ENCODE measurements at places on chromosomes 6 and 20.

DNA sequence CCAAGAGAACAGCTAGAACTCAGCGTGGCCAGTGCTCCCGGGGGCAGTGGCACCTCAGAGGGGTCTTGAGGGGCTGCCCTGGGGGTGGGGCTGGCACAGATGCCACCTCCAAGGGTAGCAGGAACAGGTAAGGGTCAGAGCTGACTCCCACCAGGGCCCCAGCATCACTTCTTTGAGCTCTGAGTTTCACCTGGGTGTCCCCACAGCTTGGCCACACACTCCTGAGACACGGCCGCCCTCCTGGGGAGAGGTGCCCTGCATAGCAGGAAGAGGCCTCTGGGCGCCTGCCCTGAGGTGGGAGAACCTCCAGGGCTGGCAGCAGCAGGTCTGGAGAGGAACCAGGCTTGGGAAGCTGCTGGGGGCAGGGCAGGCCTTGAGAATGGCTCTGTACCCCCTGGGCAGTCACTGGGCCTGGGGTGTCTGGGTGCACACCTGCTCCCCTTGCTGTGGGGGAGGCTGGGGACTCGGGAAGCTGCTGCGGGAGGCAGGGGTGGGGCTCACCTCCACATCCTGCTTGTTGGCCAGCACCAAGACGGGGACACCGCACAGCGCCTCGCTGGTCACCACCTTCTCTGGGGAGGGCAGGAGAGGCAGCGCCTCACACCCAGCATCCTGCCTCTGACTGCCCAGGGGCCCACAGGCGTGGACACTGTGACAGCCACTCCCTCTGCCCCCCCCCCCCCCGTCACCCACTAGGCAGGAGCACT is 5.0 kb downstream of the TNFRSF6B start:
- DNase-seq: no peak

- DNase-seq: no peak
Measured at GRCh38 chr6:30103872-30104179, 9.1 kb downstream of the TRIM31 start.

DNA sequence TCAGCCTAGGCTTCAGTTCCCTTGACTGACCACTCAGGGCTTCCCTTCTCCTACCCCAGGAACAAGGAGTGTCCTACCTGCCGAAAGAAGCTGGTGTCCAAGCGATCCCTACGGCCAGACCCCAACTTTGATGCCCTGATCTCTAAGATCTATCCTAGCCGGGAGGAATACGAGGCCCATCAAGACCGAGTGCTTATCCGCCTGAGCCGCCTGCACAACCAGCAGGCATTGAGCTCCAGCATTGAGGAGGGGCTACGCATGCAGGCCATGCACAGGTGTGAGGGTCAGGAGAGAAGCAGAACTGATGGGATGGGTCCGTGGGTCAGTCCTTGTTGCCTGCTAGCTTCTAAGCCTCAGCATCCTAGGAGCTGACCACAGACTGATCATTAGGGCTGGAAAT is 1.6 kb downstream of the RING1 start:
- DNase-seq: no peak

- DNase-seq: no peak
Measured at GRCh38 chr20:24566656-24567055, 97.2 kb downstream of the SYNDIG1 start.

DNA sequence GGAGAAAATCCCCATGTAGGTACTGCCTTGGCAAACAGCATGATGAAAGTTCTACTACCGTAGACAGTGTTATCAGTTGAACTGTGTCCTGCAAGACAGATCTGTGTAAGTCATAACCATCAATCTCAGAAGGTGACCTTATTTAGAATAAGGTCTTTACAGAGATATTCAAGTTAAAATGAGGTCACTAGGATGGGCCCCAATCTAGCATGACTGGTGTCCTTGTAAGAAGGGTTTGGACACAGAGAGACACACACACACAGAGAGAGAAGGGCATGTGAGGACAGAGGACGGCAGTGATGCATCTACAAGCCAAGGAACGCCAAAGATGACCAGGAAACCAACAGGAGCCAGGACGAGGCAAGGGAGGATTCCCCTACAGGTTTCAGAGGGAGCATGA is 8.8 kb downstream of the TXNDC5 start:
- DNase-seq: no peak

Data from CD4-positive, alpha-beta T cell treated with Interleukin-6 at 100 ng/mL for 8 hours (primary cell).